ENCODE measurements at places on chromosomes 16 and 17.

DNA sequence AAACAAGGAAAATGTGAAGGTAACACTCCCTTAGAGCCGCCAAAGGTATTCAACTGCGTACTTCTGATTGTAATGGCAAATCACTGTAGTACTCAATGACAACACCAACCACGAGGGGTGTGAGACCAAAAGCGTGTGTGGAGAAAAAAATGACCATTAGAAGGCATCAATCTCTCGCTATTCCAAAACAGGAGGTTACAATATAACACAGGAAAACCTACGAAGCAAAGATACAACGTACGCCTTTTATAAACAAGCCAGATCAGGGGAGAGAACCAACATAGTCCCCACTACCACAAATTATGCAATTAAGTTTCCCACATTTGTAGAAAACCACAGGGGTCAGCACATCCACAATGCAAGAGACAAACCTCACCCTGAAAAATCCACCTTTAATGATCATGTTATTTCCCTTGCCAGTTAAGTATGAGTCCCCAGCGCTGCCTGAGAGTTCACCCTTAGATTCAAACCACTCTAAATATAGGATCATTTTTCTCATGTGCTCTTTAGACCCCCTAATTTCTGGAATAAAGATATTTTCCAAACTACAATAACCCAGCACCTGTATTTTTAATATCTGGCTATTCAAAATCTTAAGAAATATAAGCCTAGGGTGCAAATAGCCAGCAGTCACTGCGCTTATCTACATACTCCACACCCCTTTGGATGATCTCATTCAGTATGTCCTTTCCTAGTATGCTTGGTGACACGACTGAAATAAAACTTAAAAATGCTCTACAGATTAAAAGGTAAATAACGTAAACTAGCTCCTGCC, 12.4 kb downstream of the TEX14 start:
- DNase-seq: no peak

GRCh38 chr16:86725401-86725800, 147.1 kb downstream of the FOXL1 start:
- DNase-seq: no peak

GRCh38 chr16:72876981-72877373, 171.0 kb downstream of the ZFHX3 start:
- no peak for DNase-seq

GRCh38 chr16:88759245-88759975, 25.6 kb downstream of the PIEZO1 start:
- peak; percentile 89 for DNase-seq

DNA sequence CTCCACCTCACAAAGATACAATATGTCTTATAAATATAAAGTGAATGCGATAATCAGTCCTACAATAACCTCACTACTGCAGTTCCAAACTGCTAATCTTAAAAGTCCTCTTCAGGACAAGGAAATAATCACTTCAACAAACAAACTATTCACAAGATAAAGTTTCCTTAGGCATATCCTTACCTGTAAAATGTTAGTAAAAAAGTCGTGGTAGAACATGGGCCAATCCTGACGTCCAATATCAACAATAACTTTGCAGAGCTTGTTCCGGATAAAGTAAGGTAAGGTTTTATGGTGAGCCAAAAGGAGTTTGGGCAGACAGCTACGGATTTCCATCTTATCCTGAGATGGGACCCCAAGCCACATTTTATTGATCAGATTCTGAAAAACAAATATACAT, 36.0 kb downstream of the XPO6 start:
- no peak for DNase-seq

- DNase-seq: no peak
These were observed 5.7 kb upstream of the CDH5 start for GRCh38 chr16:66360624-66361324.

DNA sequence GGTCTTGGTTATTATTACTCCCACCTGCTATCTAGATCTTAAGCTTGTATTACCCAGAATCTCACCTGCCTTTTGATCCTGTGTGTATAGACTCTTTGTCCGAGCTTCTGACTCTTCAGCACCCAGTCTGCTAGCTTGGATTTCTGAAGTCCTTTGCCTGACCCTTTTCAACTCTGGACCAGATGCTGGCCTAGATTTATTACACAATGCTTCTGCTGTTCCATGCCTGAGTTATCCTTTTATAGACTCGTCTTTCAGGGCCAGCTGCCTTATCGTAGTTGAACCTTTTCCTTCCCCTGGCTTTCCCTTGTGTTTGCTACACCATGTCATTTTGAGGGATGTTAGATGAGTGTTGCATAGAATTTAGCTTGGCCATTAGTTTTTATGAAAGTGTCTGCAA, 32.6 kb downstream of the RHOT1 start:
- no peak for DNase-seq

DNA sequence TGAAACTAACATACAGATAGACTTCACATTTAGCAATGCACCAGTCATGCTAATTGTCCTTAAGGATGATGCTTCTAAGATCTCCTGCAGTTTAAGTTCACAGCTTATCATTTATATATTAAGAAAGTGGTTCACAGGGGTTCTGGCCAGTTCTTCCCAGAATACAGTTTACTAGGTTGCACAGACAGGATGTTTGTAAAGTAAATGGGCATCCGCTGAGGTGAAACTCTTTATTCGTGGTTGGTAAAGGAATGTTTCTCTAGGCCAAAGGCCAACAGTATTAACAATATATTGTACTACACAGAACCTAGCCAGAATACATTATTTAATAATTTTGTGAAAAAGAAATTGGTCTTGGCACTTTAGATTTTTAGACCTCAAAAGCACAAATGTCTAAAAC, 1427.3 kb downstream of the CDH8 start:
- DNase-seq: no peak

GRCh38 chr17:58153046-58153445, 4.9 kb downstream of the OR4D1 start:
- DNase-seq: no peak

- no peak for DNase-seq
These were observed 1.1 kb upstream of the MEAK7 start for GRCh38 chr16:84505249-84506187.

- DNase-seq: no peak
These were observed 17.1 kb downstream of the PLEKHG4 start for GRCh38 chr16:67296420-67296819.

DNA sequence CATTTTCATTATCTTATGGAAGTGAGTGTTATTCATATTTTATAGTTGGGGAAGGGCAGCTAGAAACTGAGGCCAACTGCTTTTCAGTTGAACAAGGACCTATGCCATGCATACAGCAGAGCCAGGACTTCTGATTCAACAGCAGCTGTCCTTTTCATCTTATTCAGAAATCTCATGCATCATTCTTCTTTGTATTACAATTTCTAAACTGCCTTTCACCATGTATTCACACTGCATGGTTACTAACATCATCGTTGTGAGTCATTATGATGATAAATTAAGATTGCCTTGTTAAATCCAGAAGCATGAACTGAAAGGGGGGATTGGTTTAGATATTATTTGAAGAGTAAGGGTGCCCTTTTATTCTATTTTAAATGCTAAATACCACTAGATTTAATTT, 1470.1 kb upstream of the GOT2 start:
- no peak for DNase-seq

DNA sequence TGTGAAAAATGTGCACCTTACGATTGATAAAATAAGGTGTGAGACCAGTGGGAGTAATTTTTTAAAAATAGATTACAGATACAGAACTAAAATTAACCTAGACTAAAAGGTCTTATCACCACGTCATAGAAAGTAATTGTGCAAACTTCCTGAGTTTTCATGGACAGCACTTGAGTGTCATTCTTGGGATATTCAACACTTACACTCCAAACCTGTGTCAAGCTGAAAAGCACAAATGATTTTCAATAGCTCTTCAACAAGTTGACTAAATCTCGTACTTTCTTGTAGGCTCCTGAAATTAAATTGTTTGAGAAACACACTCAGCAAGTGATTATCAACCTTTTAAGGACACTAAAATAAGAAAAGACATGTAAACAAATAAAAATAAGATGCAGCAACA, 20.5 kb downstream of the BRCA1 start:
- no peak for DNase-seq

GRCh38 chr17:11922638-11923037, 74.6 kb downstream of the ZNF18 start:
- no peak for DNase-seq

DNA sequence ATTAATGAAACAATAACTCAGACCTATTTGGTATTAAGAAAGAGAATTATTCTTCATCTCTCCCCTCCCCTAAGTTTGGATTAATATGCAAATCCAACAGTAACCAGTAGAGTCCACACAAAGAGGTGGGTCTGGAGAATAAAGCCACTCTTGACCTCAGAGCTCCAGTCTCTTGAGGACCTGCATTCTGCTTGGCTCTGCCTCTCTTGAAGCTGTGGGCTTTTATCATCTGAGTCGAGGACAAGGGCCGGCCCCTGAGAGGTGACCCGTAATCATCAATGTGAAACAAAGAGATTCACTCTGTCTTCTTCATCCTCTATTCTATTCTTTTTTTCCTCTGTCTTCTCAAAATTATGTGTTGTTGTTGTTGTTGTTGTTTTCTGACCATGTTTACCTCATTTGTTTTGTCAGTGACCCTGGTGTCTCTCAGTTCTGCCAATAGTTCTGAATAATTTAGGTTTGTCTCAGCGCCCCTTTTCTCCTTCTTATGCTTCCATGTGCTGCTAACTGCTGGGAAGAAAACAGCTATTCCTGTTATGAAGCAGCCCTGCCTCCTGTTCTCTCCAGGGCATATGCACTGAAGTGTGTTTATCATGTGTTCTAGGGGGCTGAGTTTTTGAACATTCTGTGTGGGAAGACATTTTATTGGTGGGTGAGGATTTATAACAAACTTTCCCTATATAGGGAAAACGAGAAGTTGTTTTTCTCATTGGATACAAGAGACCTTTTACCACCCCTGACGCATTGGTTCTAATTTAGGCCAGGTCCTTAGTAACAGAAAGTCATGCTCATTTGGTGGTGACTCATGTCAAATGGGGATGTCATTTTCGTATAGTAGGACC, 135.8 kb downstream of the TRIM37 start:
- no peak for DNase-seq

DNA sequence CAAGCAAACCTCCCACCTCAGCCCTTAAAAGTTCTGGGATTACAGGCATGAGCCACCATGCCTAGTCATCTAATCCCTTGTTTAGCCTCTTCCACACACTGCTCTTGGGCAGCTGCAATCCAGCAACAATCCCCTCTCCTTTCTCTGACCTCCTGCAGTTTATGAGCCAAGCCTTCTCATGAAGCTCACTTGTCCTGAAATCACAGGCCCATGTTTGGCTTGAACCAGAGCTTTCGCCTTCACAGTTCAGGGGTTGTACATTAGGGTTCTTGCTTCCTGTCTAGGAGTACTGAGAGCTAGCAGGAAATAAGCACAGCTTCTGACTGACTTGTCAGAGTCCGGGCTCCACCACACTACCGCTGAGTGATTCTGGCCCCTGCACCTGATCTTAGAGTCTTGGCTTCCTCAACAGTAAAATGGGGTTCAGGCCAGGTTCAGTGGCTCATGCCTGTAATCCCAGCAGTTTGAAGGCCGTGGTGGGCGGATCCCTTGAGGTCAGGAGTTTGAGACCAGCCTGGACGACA, 16.3 kb downstream of the ERAL1 start:
- DNase-seq: no peak

- DNase-seq: no peak
These were observed 12.0 kb downstream of the MMP15 start for GRCh38 chr16:58037365-58038057.

DNA sequence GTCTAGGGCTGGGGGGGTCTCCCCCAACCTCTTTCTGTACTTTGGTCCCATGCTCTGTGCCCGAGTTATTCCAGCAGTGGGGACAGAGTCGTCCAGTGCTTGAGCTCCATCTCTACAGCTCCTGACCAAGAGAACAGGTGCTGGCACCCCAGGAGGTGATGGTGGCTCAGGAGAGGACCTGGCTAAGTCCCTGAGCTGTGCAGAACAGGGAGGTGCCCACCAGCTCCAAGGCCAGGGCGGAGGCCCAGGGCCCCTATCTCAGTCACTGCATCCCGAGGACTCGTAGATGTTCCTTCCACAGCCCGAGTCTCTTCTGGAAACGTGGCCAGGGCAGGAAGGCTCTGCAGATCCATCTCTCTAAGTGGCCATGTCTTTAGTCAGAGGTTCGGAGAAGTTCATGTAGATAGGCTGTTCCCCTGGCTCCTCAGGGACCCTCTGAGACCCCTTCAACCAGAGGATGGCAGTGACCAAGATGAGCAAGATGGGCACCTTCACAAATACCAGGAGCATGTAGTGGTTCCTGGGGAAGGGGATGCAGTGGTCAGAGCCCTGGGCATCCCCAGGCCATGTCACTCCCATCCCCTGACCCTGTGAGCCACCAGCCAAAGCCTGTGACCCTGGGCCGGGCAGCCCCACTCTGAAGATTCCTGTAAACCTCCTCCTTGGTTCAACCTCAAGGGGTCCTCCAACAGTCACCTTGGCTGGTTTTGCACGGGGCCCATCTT, 8.7 kb downstream of the CD300LB start:
- DNase-seq: no peak

DNA sequence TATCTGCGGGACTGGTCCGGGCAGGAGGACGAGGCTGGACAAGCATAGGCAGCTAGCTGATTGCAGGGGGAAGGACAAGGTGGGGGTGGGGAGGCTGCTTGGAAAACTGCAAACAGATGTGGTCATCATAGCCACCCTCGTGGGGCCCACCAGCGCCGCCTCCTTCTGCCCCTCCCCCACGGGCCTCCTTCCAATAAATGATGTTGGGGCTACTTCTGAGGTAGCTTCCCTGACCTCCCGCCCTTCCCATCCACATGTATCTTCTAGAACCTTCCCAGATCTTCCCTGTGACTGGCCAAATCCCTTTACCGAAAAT, 12.3 kb upstream of the CDC42EP4 start:
- DNase-seq: no peak

- peak; percentile 78 for DNase-seq
These were observed 17.1 kb upstream of the DOK4 start for GRCh38 chr16:57503366-57503765.
